ENCODE measurements at places on chromosomes 11 and 22.

DNA sequence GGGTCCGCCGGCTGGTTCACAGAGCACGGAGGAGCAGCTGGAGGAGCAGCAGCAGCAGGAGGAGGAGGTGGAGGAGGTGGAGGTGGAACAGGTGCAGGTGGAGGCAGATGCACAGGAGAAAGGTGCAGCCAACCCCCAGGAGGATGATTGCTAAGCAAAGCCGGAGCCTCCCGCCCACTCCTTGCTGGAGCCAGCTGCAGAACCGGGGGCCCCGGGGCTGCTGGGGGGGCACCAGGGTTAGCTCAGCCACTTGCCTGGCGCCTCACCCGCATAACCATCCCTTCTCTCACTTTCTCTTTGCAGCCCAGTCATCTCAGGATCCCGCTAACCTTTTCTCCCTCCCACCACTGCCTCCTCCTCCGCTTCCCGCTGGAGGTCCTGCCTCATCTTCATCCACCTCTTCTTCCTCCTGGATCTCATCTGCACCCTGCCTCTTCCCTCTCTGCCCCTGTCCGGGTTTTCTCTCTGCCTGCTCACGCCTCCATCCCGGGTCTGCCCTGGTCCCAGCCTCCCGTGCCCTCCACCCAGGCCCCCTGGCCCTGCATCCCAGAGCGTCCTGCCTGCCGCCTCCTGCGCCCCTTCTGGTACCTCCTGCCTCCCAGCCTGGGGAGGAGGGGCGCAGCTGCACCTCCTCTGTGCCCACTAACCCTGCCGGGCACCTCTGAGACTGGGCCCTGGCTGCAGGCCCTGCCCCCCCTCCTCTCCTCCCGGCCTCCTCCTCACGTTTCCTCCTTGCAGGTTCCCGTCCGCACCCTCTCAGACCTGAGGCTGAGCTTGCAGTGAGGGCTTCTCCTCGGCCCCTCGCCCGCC lies 9.5 kb downstream of the KCTD17 start:
- DNase-seq, result peak; percentile 71

DNA sequence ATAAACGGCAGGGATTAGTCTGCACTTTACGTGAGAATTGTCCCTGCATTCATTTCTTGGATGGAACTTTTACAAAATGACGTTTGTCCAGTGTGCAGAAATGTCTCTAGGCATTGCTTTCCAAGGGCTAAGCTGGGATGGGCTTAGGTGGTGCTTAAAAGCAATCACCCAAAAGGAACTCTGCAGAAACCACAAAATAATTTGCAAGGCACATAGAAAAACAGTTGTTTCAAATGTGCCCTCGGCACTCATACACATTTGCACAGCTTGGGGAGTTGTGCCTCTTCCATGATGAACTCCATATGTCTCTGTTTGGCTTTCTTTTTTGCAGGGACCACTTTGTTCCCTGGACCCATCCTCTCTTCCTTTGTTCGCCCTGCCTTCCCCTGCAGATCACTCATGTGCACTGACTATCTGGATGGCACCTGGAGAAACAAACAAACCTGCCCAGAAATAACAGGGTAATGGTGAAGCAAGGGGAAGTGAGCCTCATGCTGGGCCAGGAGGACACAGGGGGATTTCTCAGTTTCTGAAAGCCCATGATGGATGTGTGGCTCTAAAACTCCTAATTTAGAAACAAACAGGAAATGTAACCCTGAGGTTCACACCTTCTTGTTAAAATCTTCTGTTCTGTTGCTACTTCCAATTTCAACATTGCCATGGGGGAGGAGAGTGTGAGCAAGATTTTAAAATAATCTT lies 150.2 kb downstream of the SNX19 start:
- no peak for DNase-seq

GRCh38 chr11:63520606-63521170 lies 14.8 kb downstream of the LGALS12 start:
- no peak for DNase-seq

- no peak for DNase-seq
Measured at GRCh38 chr22:37749831-37750595, 53.2 kb downstream of the TRIOBP start.

DNA sequence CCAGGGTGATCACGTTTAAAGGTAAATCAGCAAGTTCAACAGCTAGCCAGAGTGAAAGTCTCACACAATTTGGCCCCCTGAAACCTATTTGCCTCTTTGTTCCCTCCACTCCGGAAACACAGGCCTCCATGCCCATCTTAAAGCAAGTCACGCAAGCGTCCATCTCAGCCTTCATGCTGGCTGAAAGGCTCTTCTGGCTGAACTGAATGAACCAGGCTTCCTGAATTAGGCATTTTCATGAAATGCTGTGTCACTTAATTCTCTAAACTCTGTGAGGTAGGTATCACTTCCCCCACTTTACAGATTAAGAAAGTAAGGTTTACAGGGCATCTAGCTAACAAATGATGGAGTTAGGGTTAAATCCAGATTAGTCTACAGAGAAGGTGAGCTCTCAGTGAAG lies 1.4 kb downstream of the SLC25A17 start:
- DNase-seq, result no peak

DNA sequence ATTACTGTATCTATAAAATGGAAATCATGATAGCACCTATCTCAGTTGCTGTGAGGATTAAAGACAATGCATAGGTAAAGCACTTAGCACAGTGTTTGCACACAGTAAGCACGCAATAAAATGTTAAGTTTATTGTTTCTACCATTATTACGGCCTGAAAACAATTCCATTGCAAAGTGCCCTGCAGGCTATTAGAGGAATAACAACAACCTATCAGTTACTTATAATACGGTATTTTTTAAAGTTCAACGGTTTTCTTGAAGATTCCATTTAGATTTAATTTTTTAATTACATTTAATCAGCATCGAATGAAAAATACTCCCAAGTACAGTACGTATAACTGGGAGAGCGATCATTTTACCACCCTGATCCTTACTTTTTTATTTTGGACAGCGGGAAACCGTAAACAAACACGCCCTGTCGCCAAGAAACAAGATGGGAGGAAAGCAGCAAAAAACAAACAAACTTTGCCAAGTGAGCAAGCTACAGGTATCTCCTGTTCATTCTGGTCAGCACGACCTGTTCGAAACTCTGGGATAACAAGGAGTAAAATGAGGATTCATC lies 893 bp downstream of the SLC36A4 start:
- no peak for DNase-seq

GRCh38 chr22:45298934-45299505 lies 10.7 kb upstream of the FAM118A start:
- DNase-seq, result no peak

GRCh38 chr22:30875481-30876215 lies 92.9 kb downstream of the MORC2 start:
- DNase-seq, result no peak

DNA sequence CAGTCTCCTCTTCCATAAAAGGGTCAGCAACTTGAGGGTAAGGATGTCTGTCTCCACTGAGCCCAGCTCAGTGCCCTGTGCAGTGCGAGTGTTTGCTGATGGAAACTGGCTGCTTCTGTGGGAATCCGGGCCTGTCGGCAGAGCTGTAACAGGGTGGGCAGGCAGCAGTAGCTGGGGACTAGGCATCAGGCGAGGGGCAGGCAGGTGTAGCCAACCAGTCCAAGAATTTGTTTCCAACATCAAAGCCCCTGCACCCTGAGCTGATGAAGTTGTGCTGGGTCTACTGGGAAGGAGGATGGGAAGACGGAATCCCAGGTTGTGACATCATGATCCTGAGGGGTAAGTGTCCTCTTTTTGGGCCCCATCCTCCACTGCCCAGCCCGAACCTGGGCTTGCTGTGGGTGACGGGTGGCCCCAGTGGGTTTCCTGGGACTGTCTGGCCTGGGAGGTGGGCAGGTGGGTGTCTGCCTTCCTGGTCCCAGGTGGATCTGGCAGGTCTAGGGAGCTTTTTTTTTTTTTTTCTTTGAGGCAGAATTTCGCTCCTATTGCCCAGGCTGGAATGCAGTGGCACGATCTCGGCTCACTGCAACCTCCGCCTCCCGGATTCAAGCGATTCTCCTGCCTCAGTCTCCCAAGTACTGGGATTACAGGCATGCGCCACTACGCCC lies 11.0 kb downstream of the SLC29A2 start:
- DNase-seq, result peak; percentile 4

DNA sequence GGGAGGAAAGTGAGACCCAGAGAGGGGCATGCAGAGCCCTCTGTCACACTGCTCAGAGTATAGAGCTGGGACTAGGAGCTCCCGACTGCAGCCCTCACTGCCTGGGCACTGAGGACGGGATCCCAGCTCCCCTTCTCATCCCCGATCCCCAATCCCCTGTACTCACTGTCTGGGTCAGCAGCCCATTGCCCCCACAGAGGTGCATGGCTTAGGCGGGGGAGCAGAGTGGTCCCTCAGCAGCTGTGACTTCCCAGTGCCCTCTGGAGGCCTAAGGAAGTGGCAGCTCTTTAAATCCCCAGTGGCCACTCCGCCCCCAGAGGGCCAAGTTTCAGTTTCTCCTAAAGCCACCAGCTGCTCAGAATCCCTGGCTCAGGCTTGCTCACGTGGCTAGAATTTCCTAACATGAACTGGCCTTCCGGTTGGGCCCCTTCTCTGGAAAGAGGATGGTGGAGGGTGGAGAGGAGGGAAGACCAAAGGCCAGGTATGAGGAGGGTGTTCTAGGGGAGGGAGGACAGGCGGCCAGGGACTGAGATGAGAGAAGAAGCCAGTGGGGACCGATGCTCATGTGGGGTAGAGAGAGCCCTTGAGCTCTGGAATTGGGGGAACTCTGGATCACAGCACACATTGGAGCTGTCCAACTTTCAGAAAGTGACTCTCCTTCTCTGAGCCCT lies at the start of gene BATF2:
BATF2 (minus strand) TSS at position 262 of the 671 bp plus-strand sequence; CDS start at position 205, 57 bp downstream.
- DNase-seq, result peak; percentile 46

DNA sequence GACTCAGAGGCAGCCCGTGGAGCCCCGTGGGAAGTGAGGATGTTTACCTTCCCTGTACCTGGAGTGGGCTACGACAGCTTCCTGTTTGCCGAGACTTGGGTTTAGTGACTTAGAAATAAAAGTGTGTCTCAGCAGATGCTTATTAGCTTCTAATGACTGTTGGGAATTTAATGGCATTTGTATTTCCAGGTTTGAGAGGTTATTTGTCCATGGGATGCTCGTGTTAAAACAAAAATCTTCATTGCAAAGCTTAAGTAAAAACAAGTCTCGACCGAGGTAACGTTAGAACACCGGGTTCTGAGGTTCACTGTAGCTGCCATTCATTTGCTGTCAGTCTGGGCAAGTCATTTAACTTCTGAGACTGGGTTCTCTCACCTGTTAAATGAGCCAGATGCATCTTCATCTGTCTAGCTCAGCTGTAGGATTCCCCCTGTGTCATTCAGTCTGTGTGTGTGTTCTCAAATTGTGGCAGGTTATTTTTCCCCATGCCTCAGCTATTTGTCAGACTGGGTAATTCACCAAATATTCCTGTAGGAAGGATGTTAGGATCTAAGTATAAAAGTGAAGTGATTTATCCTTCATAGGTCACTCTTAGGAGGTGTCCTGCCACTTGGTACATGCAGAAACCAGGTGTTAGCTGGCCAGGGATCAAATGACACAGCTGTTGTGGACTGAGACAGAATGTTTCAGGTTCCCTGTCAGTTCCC lies 791 bp downstream of the EI24 start:
- peak; percentile 8 for DNase-seq

- DNase-seq, result no peak
Measured at GRCh38 chr11:72719144-72719543, 33.1 kb downstream of the ARAP1 start.

GRCh38 chr11:88398372-88398771 lies 60.8 kb upstream of the CTSC start:
- no peak for DNase-seq

DNA sequence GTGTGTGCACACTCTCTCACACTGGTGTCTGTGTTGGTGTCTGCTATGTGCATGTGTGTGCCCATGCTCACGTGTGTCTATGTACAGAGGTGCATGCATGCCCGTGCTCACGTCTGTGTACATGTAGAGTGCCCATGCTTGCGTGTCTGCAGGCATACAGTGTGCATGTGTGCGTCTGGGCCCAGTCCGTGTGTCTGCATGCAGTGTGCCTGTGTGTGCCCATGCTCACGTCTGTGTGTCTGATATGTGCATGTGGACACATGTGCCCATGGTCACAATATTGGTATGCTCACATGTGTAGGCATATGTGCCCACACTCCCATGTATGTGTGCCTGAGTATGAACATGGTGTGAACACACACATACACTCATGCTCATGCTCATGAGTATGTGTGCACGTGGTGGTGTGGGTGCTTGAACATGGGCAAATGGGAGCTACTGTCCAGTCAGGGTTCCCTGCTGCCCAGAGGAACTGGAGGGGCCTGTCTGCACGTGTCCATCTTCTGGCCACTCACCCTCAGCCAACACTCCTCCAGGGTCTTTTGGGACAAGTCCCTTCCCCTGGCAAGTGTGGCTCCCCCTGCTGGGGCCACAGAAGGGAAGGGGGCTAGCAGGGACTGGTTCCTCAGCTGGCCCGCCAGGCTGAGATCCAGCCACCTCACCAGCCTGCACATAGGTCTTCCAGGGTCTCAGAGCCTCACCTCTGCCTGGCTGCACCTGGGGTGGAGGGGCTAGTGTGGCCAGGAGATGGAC lies 7.3 kb upstream of the TBX1 start:
- DNase-seq, result no peak

- no peak for DNase-seq
Measured at GRCh38 chr22:20036535-20037392, 15.9 kb downstream of the TANGO2 start.

GRCh38 chr11:102121329-102121728 lies 11.1 kb downstream of the YAP1 start:
- DNase-seq, result no peak

DNA sequence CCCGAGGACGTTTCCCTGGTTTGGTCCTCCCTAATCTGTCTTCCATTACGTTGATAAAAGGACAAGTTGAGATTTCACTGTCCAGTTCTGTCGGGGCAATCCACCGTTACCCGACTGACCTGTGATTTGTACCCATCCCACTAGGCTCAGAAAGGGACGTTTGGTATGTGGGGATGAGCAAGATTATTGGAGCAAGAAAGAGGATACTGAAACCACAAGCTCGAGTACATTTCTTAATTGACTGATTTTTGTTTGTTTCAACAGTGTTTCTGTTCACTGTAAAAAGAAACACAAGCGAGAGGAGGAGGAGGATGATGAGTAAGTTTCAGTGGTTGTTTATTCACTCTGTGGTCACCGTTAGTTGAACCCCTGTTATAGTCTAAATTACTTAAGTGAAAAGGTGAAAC lies 969 bp downstream of the CCDC117 start:
- peak; percentile 23 for DNase-seq

- DNase-seq, result no peak
Measured at GRCh38 chr11:908273-908672, 2.3 kb downstream of the CHID1 start.

DNA sequence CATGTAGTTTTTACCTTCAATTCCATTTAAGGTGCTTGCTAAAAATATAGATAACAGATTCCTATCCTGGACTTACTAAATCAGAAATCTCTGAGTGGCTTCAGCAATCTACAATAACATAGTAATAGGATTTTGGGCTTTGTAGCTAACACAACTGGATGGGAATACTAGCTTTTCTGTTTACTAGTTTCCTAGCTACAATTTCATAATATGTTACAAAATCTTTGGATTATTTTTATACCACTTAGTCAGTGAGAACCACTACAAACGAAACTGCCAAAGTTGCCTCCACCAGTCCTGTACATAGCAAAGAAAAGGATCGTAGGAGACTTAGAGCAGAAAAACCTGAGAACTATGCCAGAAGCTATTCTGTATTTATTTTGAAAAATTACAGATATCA lies 87.7 kb upstream of the ANO3 start:
- DNase-seq, result no peak

GRCh38 chr11:101296896-101297295 lies 167.3 kb upstream of the PGR start:
- no peak for DNase-seq

All from GM12892 (cell line).